ENCODE measurements at places on chromosomes 3 and 15.

GRCh38 chr3:158768881-158769543, 32.8 kb upstream of the MFSD1 start:
- DNase-seq = peak; percentile 97

GRCh38 chr15:63668601-63669000, 71.4 kb downstream of the FBXL22 start:
- DNase-seq = no peak

DNA sequence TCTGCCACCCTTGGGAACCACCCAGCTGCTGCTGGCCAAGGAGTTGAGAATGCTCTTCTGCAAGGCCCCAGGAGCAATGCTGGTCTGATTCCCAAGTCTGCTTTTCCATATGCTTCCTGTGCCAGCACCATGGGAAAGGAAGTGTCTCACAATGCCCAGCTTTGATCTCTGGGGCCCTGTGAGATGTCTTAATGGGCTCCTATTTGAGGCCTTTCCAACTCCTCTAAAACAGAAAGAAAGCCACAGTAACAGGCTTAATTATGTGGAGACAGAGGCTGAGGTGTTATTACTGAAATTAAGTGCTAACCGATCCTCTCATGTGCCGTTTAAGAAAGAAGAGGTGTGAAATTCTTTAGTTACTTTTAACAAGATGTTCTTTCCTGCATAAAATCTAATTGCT, 4.5 kb downstream of the EOGT start:
- no peak for DNase-seq

DNA sequence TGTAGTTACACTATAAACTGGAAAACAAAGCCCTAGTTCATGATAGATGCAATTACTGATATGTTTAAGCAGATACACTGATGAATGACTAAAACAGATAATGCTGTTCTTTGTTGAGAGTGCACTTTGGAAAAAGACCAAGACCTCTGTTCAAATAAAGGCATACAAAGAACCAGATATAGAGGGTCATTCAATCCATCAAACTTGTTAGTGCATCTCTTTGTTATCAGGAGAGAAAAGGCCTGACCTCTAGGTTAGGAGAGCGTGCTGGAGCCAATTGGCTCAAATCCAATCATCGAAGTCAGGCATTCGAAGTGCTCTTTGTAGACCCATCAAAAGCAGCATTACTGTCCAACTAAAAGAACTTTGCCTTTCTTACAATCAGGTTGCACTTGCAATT, 124.2 kb downstream of the TFG start:
- no peak for DNase-seq

- DNase-seq = peak; percentile 58
Observed at GRCh38 chr15:67177752-67178151, 76.7 kb downstream of the AAGAB start.

DNA sequence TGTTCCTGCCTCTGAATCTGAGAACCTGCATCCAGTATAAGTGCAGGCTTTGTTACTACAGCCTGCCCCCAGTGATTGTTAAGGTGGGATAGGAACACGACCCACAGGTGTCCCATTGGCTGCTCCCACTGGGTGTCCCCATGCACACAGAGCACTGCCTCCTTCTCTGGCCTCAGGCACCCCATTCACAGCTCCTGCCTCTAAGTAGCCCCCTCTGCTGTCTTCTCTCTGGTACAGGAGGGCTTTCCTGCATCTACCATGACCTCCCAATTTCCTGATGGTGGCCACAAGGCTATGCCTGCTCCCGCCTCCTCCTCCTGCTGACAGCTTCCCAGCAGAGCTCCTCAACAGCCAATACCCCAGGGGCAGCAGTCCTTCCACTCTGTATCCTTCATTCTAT, 238.6 kb upstream of the TMC3 start:
- no peak for DNase-seq

DNA sequence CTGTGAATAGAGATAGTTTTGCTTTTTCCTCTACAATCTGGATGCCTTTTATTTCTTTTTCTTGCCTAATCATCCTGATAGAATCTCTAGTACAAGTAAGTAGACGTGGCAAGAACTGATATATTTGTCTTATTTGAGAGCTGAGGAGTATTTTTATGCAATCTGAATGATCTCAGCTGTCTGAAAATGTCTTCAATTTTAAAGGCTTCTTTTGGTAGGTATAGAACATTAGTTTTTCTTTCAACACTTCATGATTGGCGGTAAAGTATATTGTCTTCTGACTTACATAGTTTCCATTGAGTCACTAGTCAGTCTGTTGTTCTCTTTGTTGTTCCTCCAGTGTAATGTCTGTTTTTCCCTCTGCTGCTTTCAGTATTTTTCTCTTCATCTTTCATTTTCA, 31.3 kb downstream of the MGA start:
- no peak for DNase-seq

DNA sequence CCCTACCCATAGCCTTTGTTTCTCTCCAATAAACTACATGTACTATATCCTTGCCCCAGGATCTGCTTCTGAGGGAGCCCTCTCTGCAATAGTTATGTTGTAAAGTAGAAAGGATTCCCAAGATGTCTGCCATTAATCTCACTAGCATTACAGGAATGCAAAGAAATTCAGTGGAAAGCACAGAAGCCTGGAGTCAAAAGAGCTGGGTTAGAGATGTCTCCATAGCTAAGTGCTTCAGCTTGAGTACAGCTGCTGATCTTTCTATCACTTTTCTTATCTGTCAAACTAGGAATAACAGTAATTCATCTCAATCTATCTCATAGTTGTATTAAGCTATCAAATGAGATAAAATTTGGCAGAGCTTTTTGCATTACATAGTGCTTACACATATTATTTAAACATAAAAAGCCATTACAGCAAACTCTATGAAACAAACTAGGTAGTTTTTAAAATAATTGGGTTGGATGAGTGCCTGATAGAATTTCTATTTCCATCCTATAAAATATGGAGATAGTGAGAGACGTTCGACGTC, 799.5 kb upstream of the SEMA6D start:
- no peak for DNase-seq

GRCh38 chr15:68630211-68630555, 51.4 kb downstream of the CORO2B start:
- DNase-seq = no peak

- DNase-seq = no peak
Observed at GRCh38 chr3:54079730-54080325, 42.5 kb upstream of the CACNA2D3 start.

- DNase-seq = peak; percentile 74
Observed at GRCh38 chr3:182182531-182182968, 470.8 kb downstream of the SOX2 start.

DNA sequence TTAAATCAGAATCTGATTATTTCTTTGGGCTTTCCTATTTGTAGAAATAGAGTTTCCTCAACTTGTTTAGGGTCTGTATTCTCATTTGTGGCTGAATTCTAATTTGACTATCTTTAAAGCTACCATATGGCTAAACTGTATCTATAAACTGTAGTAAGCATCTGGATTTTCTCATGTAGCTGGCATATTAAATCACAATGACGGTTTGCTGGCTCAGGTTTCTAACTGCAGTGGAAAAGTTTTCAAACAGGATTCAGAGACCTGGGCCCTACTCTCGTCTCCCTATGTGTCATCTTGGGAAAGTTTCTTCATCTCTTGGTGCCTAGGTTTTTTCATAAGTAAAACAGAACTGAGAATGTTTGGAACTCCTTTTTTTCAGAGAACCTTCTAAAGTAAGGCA, 68.3 kb downstream of the GALK2 start:
- DNase-seq = peak; percentile 53

GRCh38 chr15:25741256-25741580, 121.9 kb downstream of the ATP10A start:
- DNase-seq = no peak

- DNase-seq = peak; percentile 36
Observed at GRCh38 chr3:147361454-147362420, 44.6 kb downstream of the ZIC4 start.

GRCh38 chr3:27723456-27723814, 1.3 kb upstream of the EOMES start:
- no peak for DNase-seq

GRCh38 chr3:146115619-146116018, 45.4 kb downstream of the PLOD2 start:
- DNase-seq = peak; percentile 40

- peak; percentile 11 for DNase-seq
Observed at GRCh38 chr15:23472678-23473077, 25.6 kb upstream of the GOLGA6L2 start.

DNA sequence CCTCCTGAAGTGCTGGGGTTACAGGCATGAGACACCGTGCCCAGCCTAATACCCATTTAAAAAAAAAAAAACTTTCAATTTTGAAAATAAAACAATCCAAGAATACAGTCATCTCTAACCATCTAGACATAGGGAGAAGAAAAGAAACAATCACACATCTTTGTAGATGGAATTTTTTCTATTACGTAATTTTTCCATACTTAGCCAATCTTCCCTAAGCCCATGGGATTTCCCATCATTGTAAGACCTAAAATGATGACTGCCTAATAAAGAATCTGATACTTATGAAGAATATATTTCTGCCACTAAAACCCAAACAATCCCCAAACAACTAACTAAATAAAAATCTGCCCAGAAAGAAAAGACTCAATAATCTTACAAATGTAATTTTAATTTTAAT, 88.7 kb downstream of the CBLB start:
- DNase-seq = no peak

DNA sequence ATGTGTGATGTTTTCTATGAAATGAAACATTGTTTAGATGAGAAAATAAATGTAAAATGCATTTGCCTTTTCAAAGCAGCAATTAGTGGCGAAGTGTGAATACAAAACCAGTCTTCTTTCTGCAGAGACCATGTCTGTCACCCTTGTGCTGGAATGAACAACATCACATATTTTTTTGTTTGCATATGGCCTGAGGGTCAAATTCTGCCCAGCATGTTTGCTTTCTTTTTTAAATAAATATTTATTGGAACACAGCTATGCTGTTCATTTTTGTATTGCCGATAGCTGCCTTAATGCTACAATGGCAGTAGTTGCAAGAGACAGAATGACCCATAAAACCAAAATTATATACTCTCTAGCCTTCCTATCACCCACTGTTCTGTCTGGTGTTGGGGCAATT, 75.3 kb upstream of the SNRPN start:
- no peak for DNase-seq

- peak; percentile 94 for DNase-seq
Observed at GRCh38 chr3:49900491-49901153, 3.1 kb downstream of the MST1R start.

- DNase-seq = no peak
Observed at GRCh38 chr15:41913256-41913655, 19.4 kb upstream of the SPTBN5 start.

GRCh38 chr3:81581966-81582599, 179.4 kb downstream of the GBE1 start:
- peak; percentile 21 for DNase-seq

DNA sequence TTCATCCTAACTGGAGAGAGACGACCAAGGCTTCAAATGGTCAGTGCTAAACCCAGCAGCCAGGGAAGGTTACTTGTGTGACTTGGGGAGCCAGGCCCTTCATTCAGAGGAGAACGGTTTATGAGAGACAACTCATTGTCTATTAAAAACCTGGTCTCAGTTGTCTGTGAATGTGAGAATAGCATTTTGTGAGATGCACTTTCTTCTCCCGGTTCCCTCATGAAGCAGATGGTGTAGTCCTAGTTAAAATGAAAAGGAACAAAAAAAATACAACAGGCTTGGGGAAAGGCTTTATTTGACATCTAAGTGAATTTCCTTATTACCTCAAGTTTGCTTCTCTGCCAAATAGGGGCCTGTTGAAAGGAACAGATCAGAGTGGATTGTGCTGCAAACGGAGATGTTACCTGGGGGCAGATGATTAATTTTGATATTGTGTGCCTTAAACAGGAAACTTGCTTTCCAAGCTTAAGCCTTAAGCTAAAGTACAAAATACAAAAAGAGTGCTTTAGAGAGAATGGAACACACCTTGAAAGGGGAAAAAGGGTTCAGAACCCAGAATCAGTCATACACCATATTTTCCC, 202.7 kb upstream of the BHLHE40 start:
- no peak for DNase-seq

- no peak for DNase-seq
Observed at GRCh38 chr15:70498096-70498626, 265.2 kb downstream of the UACA start.

DNA sequence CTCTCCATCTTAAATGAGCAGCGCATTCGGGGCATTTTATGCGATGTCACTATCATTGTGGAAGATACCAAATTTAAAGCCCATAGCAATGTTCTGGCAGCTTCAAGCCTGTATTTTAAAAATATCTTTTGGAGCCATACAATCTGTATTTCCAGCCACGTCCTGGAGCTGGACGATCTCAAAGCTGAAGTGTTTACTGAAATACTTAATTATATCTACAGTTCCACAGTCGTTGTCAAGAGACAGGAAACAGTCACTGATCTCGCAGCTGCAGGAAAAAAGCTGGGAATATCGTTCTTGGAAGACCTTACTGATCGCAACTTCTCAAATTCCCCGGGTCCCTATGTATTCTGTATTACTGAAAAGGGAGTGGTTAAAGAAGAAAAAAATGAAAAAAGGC, 44.4 kb upstream of the RASA2 start:
- DNase-seq = no peak

- DNase-seq = no peak
Observed at GRCh38 chr15:57785039-57785438, 78.5 kb downstream of the POLR2M start.

DNA sequence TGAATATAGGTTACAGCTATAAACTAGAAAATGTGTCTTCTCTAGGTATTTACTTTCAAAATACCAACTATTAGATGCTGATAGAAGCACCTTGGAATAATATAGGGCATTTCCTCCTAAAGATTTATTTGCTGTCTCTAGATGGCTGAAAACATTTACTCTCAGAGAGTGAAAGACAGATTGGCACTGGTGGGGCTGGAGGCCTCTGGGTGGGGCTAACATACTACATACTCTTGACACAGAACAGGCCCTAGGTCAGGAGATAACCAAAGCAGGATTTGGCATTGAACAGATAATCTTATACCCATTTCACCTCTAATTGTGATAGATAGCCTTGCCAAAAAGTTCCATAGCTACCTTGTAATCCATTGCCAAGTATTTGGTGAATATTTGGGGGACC, 253.3 kb upstream of the TBC1D5 start:
- DNase-seq = no peak

DNA sequence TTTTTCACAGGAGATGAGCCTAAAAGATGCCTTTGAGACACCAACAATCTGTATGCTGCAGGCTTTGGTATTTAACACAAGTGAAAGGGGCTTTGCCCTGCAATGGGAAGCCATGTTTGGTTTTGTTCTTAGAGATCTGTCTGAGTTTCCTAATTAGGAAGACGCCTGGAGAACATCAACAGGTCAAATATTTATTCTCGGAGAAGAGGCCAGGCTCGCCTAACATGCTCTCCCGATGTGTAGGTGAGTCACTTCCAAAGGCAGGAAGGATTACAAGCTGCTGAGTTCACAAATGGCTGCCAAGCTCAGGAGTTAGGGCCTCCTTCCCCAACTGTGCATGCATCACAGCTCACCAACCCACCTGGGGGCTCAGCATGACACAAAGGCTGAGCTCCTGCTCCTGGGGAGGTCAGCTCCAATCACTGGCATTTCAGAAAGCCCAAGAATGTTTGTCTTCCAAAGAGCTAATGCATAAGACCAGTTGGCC, 119.5 kb upstream of the PRICKLE2 start:
- peak; percentile 76 for DNase-seq

GRCh38 chr15:60590935-60591495, 112.1 kb upstream of the ICE2 start:
- peak; percentile 7 for DNase-seq

- peak; percentile 17 for DNase-seq
Observed at GRCh38 chr3:14374444-14374883, 27.9 kb upstream of the SLC6A6 start.

All from M059J (cell line).